ENCODE measurements at places on chromosomes 3 and 15. TPM values are rescaled to one million over a fixed set of nuclear protein-coding genes. Genes with fewer than 3 reads are reported as not detected.

The NR1I2 gene
- under 0.01 TPM for total RNA-seq

The KY gene
- 7.9 TPM for total RNA-seq

The RNU5B-1 gene
- not detected for total RNA-seq

The PRRT3 gene
- total RNA-seq: 2.5 TPM

The PLSCR4 gene
- total RNA-seq: 99.1 TPM

The SPINK8 gene
- not detected for total RNA-seq
